ENCODE measurements at places on chromosomes 5 and 9.

DNA sequence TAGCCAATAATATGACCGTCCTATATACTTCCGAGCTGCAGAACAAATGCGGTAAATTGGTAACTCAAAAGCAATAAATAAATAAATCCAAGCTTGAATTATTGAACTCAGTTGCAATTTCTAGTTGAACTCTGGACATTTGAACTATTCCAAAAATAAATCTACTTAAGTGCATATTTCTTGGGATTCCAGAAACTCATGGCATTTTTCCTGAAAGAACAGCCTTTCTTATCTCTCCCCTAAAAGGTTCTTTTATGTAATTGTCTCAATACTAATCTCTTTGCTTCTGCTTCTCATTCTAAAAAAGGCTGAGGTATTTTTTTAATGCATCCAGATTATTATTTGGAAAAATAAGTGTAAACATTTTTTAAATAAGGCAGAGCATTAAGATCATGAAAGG is 131.7 kb downstream of the TRPM6 start:
- DNase-seq, result no peak

DNA sequence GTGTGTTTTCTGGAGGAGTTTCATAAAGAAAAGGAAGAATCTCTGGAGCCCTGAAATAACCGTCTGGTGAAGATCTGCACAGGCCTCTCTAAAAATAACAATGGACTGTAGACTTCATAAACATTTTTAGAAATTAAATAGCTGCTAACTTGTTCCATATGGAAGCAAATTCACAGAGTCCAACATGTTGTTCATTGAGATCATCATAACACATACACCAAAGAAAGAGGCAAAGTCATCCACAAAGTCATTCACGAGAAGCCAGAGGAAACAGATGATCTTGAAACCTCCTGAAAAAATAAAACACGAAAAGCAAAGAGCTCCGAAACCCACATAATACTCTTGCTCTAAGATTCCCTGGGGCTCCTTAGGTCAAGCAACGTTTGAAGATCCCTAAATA is 347.8 kb downstream of the EFNA5 start:
- DNase-seq, result no peak

- DNase-seq, result no peak
Observed at GRCh38 chr9:69834056-69834455, 13.4 kb downstream of the CFAP95 start.

DNA sequence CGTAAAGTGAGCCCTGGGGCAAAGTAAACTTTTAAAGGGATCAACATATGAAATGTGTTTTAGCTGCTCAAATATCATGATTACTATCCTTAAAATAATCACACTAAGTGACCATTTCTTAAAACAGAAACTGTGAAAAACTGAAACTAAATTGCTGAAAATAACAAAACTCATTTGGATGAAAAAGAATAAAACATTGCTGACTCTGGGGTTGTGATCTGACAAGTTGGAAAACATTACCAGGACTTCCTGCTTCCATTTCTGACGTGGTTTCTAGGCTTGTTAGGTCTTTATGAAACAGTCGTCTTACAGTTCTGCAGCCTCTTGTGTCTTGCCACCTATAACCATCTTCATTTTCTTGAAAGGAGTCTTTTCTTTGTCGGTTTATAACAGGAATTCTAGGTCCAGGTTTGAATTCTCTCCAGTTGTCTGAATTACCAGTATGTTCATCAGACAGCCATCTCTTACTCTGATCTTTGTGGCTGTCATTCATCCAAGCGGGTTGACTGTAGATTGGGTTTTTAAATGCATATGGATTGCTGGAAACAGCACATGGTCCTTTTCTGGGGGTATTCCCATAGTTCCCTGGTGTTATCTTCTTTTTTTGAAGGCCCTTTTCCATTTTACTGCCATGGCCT is 1.7 kb downstream of the TUT7 start:
- DNase-seq, result no peak

DNA sequence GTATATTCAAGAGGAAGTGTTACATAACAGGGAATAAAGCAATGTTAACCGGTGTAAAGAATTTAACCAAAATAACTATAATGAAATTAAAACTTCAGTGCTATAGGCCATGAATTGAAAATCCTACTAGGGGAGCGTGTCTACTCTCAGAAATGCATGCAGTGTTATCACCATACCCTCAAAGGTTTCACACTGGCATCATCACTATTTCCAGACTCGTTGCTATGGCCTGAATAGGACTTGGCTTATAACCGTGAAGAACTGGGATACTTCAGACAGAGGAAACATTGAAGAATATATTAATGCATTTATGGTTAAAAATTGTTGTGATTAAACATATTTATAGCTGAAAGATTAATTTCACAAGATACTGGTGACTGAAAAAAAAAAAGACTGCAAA is 154.9 kb downstream of the EPB41L4A start:
- DNase-seq, result no peak

DNA sequence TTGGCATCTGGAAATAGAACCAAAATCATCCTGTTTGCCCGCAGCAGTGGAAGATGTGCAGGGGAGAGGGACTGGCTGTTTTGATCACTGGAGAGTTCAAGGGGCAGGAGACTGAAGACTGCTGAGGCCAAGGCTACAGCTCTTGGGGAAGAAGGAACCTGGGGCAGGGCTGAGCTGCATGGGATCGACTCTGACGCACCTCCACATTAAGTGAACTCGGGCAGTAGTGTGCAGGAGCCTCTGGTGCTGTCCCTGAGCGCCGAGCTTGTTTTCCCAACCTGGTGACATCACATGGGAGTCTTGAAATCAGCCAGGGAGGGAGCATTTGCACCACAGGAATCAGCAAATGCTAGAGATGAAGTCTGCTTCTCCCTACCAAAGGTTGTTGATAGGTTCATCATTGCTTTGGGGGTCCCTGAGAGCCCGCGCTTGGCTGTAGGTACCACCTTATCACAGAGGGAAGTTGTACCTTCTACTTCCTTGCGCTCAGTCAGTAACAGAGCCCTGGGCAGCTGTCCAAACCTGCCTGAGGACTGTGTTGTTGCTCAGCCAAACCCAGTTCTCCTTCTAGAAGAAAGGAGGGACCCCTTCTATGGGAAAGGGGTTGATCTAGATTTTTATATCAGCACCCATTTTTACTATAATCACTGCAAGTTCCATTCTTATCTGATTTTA is 52.3 kb upstream of the CTSL start:
- DNase-seq, result no peak

GRCh38 chr5:144335561-144335960 is 164.9 kb downstream of the KCTD16 start:
- no peak for DNase-seq

- DNase-seq, result no peak
Observed at GRCh38 chr9:112545237-112545636, 58.6 kb downstream of the KIAA1958 start.

DNA sequence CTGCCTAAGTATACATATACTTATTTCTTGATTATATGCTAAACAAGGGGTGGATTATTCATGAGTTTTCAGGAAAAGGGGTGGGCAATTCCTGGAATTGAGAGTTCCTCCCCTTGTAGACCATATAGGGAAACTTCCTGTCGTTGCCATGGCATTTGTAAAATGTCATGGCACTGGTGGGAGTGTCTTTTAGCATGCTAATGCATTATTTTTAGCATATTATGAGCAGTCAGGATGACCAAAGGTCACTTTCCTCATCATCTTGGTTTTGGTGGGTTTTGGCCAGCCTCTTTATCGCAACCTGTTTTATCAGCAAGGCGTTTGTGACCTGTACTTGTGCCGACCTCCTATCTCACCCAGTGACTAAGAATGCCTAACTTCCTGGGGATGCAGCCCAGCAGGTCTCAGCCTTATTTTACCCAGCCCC is 80.9 kb downstream of the ALDH7A1 start:
- no peak for DNase-seq

- DNase-seq, result no peak
Observed at GRCh38 chr5:138065102-138065501, 18.7 kb upstream of the WNT8A start.

DNA sequence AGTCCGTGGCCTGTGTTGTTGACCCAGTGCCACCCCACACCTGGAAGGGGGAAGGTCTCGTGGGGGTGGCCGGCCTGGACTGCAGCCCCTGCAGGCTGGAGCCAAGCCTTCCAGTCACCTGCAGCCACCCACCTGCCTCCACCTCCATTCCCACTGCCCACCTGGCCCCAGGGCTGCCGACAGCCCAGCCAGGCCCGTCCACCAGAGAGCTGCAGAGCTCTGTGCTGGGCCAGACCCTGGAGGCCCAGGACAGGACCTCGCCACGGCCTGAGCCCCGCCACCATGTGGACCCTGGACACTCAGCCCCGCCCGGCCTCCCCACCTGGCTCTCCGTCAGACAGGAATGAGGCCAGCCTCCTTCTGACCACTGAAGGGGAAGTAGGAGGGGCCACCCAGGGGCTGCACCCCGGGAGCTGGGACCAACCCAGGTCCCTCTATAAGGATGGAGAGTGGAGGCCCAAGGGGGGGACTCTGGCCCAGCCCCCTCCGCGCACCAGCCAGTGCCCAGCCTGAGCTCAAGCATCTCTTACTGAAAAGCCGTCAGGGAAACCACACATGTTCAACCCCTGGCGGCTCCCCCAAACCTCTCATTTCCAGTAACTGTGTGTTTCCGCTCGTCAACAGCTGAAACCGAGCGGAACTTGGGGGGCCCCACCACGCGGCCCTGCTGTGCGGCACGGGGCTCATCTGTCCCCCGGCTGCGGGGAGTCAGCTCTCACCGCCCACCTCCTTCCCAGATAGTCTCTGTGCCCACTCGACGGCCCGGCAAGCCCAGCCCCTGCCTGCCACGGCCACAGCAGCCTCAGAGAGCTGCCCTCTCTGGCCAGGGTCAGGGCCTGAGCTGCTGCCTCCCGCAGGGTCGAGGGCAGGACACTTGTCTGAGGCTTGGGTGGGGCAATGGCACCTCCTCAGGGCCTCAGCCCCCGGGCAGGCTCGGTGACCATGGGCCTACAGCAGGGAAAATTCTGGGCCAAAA is 12.8 kb downstream of the NOTCH1 start:
- DNase-seq, result peak; percentile 24

GRCh38 chr9:91033797-91034196 is 232.2 kb downstream of the SYK start:
- DNase-seq, result no peak

- no peak for DNase-seq
Observed at GRCh38 chr5:53942724-53943123, 367.6 kb downstream of the ARL15 start.

Data from activated CD4-positive, CD25-positive, alpha-beta regulatory T cell (primary cell).